ENCODE measurements at places on chromosomes 4 and X.

DNA sequence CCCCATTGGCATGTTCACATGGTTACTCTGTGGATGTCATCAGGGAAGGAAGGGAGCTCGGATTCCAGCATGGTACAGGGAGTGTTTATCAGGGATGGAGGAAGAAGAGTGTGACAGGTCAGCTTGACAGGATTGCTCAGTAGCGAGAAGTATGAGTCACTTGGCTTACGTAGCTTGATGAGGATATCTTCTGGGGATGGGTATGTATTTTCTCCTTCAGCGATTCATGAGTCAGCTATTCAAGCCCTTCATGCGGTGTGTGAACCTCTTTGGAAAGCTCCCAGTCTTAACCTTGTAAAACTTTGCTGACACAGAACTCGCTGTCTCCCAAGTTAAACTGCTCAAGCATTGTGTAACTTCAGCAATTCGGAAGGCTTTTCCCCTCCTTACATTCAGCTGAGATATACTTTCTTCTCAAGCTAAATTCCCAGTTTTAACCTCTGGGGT lies 275.4 kb downstream of the ARHGAP10 start:
- peak; percentile 85 for DNase-seq

- no peak for DNase-seq
These were observed 115.5 kb upstream of the ZDHHC15 start for GRCh38 chrX:75638332-75638731.

GRCh38 chrX:30212172-30212571 lies 3.2 kb upstream of the MAGEB2 start:
- DNase-seq, result no peak

DNA sequence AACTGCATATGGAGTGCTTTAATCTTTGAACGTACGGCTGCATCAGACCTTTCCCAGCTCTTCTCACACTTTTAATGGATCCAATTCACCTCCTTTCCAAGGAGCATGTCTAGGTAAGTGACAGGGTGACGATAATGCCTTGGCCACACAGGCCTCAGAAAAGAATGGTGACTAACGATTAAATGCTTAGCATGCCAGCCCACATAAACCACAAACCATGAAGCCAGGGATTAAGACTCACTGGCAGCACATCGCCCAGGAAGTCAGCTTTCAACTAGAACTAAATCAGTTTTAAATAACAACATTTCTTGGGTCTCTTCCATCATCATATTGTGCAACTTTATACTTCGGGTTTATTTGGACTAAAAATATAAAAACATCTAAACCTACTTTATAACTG lies 28.7 kb downstream of the INPP4B start:
- DNase-seq, result peak; percentile 96

DNA sequence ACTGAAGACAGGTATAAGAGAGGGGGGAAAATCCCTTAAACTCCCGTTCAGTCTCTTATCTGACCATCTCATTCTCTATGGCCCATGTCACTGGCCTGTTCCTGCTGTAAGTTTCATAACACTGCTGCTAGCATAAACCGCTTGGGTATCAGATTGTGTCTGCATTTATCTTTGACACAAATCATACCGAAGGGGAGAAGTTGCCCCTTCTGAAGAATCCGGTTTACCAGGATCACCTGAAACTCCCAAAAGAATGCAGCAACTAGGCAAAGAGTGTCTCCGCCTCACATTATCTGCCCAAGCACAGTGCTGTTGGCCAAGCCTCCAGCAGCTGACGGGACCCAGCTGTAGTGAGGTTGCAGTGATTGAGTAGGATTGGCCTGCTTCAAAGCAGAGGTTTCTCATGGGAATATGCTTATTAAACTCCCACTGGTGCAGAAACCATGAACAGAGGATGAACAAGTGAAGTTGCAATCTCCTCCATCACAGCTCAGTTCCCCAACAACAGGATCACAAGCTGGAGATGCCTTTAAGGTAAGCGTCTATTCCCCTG lies 71.3 kb upstream of the PUDP start:
- DNase-seq, result no peak
